Esophagus squamous epithelium (tissue), 5 donors: ENCODE measurements at places on chromosomes 7 and 10.

DNA sequence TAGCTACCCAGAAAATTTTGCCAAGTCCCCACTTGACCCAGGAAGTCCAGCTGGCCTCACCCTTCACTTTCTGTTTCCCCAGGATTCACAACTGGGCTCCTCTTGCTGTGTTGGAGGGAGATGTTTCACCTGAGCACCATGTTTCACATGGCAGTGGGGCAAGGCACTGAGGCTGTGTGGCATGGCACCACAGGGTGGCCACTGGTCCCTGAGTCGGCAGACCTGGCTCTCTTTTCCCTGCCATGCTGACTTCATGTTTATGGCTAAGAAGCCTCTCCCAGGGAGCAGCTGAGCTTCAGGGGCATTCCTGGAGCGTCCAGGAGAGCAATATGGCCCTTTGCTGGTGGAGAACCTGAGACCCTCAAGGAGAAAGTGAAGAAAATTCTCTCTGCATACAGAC, 266.9 kb downstream of the RPS24 start:
- H3K27ac ChIP-seq, result no peak overlapping the region
- DNase-seq, result no peak
- H3K27me3 ChIP-seq, result no peaks in the 10 kb centered on the region
- no peak overlapping the region for H3K4me3 ChIP-seq

GRCh38 chr7:25750744-25751508, 401.1 kb upstream of the NFE2L3 start:
- H3K27ac ChIP-seq, result peak overlapping the region; percentile 87
- H3K4me1 ChIP-seq, result peaks cover 51% of the 10 kb centered on the region

DNA sequence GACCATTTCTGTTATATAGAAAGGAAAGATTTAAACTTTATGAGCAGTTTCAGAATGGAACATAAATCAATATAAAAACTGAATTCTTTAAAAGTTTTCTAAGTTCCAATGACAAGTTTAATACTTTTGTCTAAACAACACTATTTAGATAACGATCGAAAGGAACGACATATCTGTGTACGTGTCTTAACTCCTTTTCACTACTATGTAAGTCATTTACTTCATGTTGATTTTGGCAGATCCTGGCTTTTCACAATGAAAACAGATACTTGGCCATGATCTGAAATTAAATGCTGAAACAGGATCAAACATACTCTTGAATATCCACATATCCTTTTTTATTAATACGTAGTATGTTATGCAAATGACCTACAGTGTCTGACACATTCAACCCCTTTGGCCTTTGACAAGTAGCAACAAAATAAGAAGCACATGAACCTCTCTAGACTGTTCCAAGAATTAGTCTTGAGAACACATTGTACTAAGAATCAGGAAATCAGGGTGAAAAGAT, 41.9 kb downstream of the RNLS start:
- H3K4me1 ChIP-seq, result no peaks in the 10 kb centered on the region
- DNase-seq, result no peak
- no peaks in the 10 kb centered on the region for H3K36me3 ChIP-seq
- H3K27ac ChIP-seq, result peak overlapping the region; percentile 78

DNA sequence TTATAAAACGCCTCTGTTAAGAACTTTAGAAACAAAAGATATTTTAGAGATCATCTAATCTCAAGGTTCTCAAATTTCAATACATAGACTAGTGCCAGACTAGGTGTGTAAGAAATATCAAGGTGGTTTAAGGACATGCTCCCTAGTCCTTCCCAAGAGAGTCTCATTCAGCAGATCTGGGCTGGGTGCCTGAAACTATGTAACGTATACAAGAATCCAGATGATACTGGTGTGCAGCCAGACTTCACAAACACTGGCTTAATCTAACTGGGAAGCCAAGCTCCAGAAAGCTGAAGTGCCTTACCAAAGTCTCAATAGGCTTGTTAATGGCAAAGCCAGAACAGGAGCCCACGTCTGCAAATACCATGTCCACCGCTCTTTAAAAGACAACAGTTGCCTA, 105.0 kb upstream of the AMPH start:
- no peak overlapping the region for H3K4me3 ChIP-seq
- no peaks in the 10 kb centered on the region for H3K4me1 ChIP-seq
- no peak overlapping the region for H3K27ac ChIP-seq
- no peaks in the 10 kb centered on the region for H3K27me3 ChIP-seq
- DNase-seq, result no peak
- peaks cover 7% of the 10 kb centered on the region for H3K36me3 ChIP-seq

GRCh38 chr10:93579089-93579488, 12.6 kb downstream of the FFAR4 start:
- no peaks in the 10 kb centered on the region for H3K4me1 ChIP-seq
- no peak overlapping the region for H3K27ac ChIP-seq
- no peaks in the 10 kb centered on the region for H3K27me3 ChIP-seq
- DNase-seq, result no peak

- H3K27me3 ChIP-seq, result no peaks in the 10 kb centered on the region
- DNase-seq, result no peak
- no peak overlapping the region for H3K4me3 ChIP-seq
These were observed 287.2 kb upstream of the MKLN1 start for GRCh38 chr7:131040467-131040932.

GRCh38 chr10:93773120-93773519, 15.4 kb downstream of the LGI1 start:
- no peaks in the 10 kb centered on the region for H3K4me1 ChIP-seq
- H3K4me3 ChIP-seq, result no peak overlapping the region
- H3K36me3 ChIP-seq, result no peaks in the 10 kb centered on the region
- no peaks in the 10 kb centered on the region for H3K27me3 ChIP-seq
- DNase-seq, result no peak

GRCh38 chr10:100896876-100897461, 15.8 kb upstream of the SLF2 start:
- DNase-seq, result no peak
- no peaks in the 10 kb centered on the region for H3K36me3 ChIP-seq
- H3K27ac ChIP-seq, result no peak overlapping the region
- H3K27me3 ChIP-seq, result peaks cover 6% of the 10 kb centered on the region
- no peaks in the 10 kb centered on the region for H3K4me1 ChIP-seq
- no peak overlapping the region for H3K4me3 ChIP-seq

- DNase-seq, result no peak
- H3K27ac ChIP-seq, result no peak overlapping the region
- peaks cover 47% of the 10 kb centered on the region for H3K36me3 ChIP-seq
- H3K4me3 ChIP-seq, result no peak overlapping the region
These were observed 13.8 kb downstream of the TCF7L2 start for GRCh38 chr10:112963835-112964234.

DNA sequence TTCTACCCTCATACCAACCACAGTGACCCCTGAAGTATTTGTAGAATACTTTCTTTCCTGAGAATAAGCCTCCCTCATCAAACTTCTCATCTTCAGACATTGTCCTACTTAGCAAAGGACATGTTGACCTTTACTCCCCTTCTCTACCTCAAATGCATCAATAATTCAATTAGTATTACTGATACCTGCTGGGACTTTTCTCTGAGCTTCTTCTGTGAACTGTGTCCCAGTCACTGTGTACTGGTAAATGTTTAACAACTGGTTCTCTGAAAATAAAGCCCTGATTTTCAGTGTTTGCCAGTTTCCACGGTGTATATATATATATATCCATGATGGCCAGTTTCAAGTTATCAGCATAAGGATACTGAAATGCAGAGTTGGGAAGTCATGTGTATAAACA, 12.2 kb downstream of the PANK1 start:
- H3K36me3 ChIP-seq, result no peaks in the 10 kb centered on the region
- no peaks in the 10 kb centered on the region for H3K4me1 ChIP-seq
- H3K4me3 ChIP-seq, result no peak overlapping the region
- H3K27ac ChIP-seq, result no peak overlapping the region
- no peaks in the 10 kb centered on the region for H3K27me3 ChIP-seq
- DNase-seq, result no peak

DNA sequence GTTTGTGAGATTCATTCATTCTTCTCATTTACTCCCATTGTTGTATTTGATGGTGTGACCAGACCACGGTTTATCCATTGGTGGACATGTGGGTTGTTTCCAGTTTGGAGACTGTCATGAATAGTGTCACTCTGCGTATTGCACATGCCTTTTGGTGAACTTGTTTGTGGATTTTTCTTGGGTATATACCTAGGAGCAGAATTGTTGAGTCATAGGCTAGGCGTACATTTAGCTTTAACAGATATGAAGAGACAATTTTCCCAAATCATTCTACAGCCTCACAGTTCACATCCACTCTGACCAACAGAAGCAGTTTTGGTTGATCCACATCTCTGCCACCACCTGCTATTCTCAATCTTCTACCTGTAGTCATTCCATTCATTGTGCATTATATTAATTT, 66.0 kb upstream of the FAM20C start:
- H3K4me3 ChIP-seq, result no peak overlapping the region
- no peak for DNase-seq
- H3K27ac ChIP-seq, result no peak overlapping the region
- no peaks in the 10 kb centered on the region for H3K27me3 ChIP-seq

GRCh38 chr10:132575320-132576201, 38.0 kb downstream of the INPP5A start:
- H3K4me1 ChIP-seq, result peaks cover 73% of the 10 kb centered on the region
- peak overlapping the region; percentile 19 for H3K27ac ChIP-seq
- DNase-seq, result no peak
- no peaks in the 10 kb centered on the region for H3K27me3 ChIP-seq
- H3K4me3 ChIP-seq, result no peak overlapping the region

DNA sequence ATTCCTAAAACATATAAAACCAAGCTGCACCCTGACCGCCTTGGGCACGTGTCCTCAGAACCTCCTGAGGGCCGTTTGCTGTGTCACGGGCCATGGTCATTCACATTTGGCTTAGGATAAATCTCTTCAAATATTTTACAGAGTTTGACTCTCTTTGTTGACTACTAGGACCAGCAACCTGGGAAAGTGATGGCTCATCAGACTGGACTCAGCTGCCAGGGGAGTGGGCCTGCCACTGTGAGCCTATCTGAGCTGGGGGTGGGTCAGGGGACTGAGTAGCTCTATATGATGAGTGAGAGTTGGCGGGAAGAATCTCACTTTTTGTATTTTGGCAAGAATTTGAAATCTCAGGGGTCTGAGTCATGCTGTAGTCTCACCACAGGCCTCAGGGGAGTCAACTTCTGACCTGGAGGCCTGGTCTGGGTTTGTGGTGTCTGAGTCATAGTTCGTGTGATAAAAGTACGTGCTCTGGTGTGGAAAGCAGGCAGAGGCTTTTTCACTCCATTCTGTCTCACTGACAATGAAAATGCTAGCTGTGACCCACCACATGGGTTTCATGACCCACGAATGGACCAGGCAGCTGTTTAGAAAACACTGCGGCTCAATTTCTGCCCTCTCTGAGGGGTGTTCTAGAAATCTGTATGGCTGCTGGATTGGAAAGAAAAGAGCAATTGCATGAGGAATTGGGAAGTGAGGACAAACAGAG, 4.2 kb upstream of the UPP1 start:
- peak; percentile 18 for DNase-seq
- H3K27ac ChIP-seq, result peak overlapping the region; percentile 93
- no peaks in the 10 kb centered on the region for H3K27me3 ChIP-seq
- H3K36me3 ChIP-seq, result no peaks in the 10 kb centered on the region

DNA sequence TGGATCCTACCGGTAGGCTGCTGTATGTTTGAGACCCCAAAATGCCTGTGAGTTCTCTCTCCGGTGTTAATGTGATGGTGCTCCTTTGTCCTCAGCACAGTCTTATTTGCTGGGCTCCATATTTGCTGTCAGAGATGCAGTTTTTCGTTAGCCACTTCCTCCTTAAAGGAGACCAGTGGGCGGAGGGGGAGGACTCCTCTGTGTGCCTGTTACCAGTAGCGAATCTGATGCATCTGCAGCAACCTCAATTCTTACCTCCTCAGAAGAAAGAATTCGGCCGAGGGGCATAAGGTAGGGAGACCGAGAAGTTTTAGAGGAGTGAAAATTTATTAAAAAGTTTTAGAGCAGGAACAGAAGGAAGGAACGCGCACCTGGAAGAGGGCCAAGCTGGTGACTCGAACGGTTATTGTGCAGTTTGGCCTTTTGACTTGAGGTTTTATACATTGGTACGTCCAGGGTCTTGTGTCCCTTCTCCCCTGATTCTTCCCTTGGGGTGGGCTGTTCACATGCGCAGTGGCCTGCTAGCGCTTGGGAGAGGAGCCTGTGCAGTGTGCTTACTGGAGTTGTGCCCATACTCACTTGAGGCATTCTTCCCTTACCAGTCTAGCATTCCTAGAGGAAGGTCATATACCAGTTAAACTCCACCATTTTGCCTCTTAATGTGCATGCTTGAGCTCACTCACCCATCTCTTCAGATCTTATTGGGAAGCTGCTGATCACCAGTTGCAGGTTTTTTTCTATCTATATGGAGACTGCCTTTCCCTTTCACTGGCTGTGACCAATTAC, 49.5 kb downstream of the GNAI1 start:
- no peaks in the 10 kb centered on the region for H3K36me3 ChIP-seq
- no peak overlapping the region for H3K27ac ChIP-seq
- DNase-seq, result no peak
- H3K27me3 ChIP-seq, result no peaks in the 10 kb centered on the region
- peaks cover 42% of the 10 kb centered on the region for H3K4me1 ChIP-seq

GRCh38 chr10:8438603-8439002, 384.1 kb downstream of the GATA3 start:
- no peak overlapping the region for H3K4me3 ChIP-seq
- no peaks in the 10 kb centered on the region for H3K36me3 ChIP-seq
- H3K4me1 ChIP-seq, result no peaks in the 10 kb centered on the region
- H3K27me3 ChIP-seq, result no peaks in the 10 kb centered on the region

GRCh38 chr10:96276831-96277230, 5.5 kb upstream of the BLNK start:
- H3K27ac ChIP-seq, result no peak overlapping the region
- no peaks in the 10 kb centered on the region for H3K27me3 ChIP-seq
- H3K4me3 ChIP-seq, result no peak overlapping the region
- H3K4me1 ChIP-seq, result peaks cover 55% of the 10 kb centered on the region

DNA sequence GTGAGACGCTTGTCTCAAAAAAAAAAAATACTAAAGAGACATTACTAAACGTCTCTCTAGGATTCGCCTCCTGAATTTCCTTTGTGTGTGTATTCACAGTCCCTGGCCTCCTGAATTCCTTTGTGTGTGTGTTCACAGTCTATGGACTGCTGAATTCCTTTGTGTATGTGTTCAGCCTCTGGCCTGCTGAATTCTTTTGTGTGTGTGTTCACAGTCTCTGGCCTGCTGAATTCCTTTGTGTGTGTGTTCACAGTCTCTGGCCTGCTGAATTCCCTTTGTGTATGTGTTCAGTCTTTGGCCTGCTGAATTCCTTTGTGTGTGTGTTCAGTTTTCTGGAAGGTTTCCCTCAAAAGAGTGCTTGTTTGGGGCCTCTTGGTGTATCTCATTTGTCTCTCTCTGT, 8.2 kb downstream of the BMS1 start:
- DNase-seq, result no peak
- no peaks in the 10 kb centered on the region for H3K27me3 ChIP-seq
- H3K4me1 ChIP-seq, result no peaks in the 10 kb centered on the region
- no peak overlapping the region for H3K4me3 ChIP-seq
- no peak overlapping the region for H3K27ac ChIP-seq

GRCh38 chr7:151251689-151252560, 3.4 kb upstream of the SMARCD3 start:
- H3K27ac ChIP-seq, result peak overlapping the region; percentile 82
- H3K27me3 ChIP-seq, result no peaks in the 10 kb centered on the region
- peaks cover 44% of the 10 kb centered on the region for H3K4me1 ChIP-seq
- no peak for DNase-seq
